ENCODE measurements at places on chromosomes 1 and 21.

DNA sequence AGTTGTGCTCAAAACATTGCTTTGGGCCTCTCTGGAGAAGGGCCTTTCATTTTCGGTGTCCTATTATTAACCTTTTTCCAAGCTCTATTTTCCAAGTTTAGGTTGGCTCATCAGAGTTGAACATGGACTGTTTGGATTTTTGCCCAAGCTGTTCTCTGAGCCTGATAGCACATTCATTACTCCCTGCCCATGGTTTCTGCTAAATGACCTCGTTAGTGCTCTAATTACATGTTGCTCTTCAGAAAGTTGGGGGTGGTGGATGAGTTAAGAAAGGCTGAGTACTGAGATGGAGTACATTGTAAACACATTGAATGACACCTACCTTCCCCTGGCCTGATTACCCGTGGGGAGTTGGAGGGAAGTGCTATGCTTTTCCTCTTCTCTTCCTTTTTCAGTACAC lies 38.9 kb downstream of the LMO4 start:
- DNase-seq, result no peak

DNA sequence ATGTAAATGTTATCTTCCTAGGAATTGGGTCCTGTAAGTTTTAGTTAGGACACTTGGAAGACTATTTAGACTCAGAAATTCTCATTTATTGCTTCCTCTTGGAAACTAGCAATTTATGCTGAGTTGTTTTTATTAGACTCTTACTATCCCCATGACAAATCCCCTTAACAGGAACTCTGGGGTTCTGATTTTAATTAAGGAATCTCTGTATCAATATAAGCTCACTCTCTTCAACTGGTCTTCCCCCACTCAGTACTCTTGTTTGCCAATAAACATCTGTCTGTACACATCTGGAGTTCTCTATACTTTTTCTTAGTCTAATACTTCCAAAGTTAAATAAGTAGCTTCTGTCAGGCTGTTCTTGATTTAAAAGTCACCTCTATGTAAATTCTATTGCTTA lies 64.1 kb upstream of the TBX15 start:
- no peak for DNase-seq

DNA sequence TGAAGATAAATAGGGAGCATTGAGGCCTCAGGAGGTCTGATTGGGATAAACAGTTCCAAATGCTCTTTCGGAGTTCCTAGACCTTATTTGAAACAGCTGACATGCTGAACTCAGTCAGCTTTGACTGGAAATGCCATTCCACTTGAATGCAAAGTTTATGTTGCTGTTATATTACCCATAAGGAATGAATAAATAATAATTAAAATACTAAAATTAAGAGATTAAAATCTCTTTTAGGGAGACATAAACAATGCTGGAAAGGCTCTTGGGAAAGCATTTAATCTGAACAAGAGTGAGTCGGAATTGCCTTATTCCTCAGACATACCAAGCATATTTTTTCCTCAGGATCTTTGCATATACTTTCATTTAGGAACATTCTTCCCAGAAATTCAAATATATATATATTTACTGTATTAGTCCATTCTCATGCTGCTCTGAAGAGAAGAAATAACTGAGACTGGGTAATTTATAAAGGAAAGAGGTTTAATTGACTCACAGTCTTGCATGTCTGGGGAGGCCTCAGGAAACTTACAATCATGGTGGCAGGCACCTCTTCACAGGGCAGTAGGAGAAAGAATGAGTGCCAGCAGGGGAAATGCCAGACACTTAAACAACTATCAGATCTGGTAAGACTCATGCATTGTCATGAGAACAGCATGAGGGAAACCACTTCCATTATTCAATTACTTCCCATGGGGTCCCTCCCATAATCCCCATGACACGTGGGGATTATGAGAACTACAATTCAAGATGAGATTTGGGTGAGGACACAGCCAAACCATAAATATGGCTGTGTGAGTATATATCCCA lies 318.2 kb upstream of the PLXNA2 start:
- DNase-seq, result no peak

- DNase-seq, result no peak
These were observed 9.8 kb downstream of the EDN2 start for GRCh38 chr1:41474490-41475271.

DNA sequence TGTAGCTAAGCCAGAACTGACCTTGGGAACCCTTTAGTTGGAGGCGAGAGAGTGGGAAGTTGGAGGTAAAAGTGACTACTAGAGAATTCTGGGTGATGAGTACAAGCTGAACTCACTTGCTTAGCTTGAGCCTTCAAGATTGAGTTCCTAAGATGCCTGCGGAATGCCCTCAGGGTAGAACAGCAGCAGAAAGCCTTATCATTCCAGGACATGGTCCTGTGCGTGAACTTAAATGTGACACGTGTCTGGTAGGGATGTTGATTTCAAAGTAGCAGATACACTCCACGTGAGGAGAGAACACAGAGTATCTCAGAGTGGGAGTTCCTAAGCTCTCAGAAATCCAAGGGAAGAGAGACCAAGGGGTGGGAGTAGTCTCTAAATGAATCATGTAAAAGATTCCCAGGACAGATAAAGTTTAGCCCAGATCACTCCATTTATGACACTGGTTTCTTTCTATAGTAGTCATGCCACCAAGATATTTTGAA lies 60.1 kb downstream of the KCNK1 start:
- DNase-seq, result no peak

- no peak for DNase-seq
These were observed 2.1 kb downstream of the NIPAL3 start for GRCh38 chr1:24417681-24418080.

- no peak for DNase-seq
These were observed 81.0 kb downstream of the MAN1C1 start for GRCh38 chr1:25697435-25698217.

DNA sequence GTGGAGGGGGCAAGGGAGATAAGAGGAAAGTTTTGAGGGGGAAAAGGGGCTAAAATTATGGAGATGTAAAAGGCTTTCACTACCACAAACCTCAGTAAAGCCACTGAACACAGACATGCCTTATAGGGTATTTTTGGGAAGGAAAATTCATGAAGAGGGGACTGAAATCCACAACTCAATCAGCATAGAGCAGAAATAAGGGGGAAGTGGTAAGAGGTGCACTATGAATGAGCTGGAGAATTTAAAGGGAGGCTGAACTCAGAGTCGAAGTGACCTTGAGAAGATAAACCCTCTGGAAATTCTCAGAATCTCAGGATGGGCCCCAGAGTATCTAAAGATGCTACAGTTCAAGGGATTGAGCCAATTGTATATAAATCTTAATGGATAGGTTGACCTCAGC lies 15.3 kb downstream of the RHEX start:
- no peak for DNase-seq

GRCh38 chr1:24535021-24535424 lies 20.9 kb upstream of the NCMAP start:
- DNase-seq, result no peak

- peak; percentile 99 for DNase-seq
These were observed at the start of gene RGS4 for GRCh38 chr1:163069142-163069541. RGS4 (plus strand) TSS chr1:163069361; CDS start chr1:163069485, 124 bp downstream.

- no peak for DNase-seq
These were observed 1.3 kb downstream of the PLA2G2E start for GRCh38 chr1:19922015-19922688.

GRCh38 chr1:197367627-197368026 lies 99.6 kb downstream of the CRB1 start:
- DNase-seq, result no peak

- peak; percentile 66 for DNase-seq
These were observed 5.4 kb downstream of the VPS45 start for GRCh38 chr1:150072959-150073358.

GRCh38 chr1:64750875-64751274 lies 6.0 kb downstream of the RAVER2 start:
- peak; percentile 3 for DNase-seq

DNA sequence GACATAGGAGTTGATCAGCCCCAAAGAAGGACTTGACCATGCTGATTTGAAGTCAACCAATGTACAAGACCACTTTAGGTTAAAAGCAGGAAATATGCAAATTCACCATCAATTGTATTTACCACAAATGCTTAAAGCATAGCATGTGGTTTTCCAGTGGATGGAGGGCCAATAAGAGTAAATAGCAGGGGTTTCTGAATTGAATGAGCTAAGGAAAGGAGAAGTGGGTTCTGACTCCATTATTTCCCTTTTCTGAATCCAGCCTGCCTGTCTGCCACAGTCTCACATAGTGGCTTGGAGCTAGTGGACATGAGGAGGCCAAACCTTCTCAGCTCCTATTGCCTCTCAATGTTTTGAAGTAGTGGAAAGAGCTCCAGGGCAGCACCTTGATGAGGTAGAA lies 7.2 kb upstream of the TNFSF18 start:
- DNase-seq, result no peak

GRCh38 chr1:216814576-216815259 lies 91.5 kb upstream of the ESRRG start:
- no peak for DNase-seq

GRCh38 chr1:231493421-231494185 lies 34.9 kb upstream of the TSNAX start:
- DNase-seq, result peak; percentile 64

DNA sequence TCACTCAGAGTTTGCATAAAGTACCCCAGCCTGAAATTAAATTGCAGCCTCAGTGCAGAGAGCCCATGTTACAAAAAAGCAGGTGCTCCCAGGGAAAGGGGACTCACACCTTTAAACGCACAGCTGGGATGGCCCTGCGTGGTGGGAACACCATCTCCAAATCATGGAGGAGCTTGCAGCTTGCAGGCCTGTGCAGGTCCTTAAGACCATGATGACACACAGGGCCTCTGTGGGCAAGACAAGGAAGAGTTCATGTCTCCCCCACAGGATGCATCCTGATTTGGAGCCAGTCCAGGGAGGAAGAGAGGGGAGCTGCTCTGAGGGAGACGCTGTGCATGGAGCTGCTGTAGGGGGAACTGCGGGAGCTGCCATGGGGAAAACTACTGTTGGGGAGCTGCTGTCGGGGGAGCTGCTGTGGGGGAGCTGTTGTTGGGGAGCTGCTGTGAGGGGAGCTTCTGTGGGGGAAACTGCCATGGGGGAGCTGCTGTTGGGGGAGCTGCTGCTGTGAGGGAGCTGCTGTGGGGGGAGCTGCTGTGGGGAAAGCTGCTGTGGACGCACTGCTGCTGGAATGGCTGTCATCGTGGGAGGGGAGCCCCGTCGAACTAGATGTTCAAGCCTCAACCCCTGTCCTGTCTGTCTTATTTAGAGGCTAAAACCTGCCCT lies 113.9 kb downstream of the MATN1 start:
- no peak for DNase-seq

DNA sequence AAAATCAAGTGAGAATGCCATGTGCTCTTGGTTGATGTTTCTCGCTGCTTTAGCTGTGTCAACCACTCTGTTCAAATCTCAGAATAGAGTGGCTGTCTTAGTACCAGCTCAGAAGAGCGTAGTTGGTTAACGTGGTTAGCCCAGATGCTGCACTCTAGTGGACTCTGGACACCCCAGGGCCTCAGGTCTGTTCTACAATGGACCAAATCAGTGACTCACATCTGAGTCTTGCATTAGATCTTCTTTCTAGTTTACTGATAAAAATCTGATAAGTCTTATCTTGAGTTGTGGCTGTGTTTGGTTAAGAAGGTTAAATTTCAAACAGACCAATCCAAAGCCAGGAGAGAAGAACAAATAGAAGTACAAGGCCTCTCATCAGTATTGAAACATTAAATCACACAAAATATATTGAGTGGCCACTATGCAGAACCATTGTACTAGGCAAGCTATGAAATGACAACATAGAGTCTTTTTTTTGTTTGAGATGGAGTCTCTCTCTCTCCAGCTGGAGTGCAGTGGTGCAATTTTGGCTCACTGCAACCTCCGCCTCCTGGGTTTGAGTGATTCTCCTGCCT lies 104.1 kb downstream of the NR5A2 start:
- DNase-seq, result peak; percentile 22

- no peak for DNase-seq
These were observed 5.1 kb upstream of the LAMB3 start for GRCh38 chr1:209657140-209657879.

- no peak for DNase-seq
These were observed 590.3 kb downstream of the PTPRU start for GRCh38 chr1:29826646-29827045.

DNA sequence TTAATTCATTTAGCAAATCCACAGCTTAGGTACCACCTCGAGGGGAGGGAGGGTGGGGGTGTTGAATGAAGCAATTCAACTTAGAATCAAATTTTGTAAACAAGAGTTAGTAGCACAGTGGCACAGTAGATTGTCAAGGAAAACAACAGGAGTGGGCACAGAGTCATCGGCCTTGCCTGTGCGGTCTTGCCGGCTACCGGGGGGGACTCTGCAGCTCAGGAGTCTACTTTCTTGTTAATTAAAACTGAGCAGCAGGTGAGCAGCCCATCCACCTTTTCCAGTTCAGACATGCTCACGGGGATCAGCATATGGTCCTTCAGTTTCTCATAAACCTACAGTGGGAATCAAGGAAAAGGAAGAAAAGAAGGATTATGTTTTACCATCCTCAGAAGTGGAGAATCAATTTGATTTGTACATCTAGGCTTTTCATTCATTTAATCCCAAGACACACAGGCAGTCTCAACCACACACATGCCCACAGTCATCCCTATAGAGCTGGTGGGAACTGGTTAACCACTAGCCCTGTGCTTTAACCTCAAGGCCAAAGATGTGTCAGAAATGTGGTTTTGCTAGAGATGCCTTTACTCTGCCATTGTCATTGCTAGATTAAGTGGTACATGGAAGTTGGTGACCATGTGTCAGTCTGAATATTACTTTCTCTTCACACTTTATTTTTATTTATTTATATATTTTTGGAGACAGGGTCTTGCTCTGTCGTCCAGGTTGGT lies 45.0 kb upstream of the BCL10 start:
- DNase-seq, result no peak

- no peak for DNase-seq
These were observed 20.4 kb upstream of the DIP2A start for GRCh38 chr21:46438241-46438640.

- DNase-seq, result peak; percentile 55
These were observed 7.4 kb downstream of the TMED5 start for GRCh38 chr1:93172778-93173177.

- peak; percentile 25 for DNase-seq
These were observed 808.6 kb upstream of the ADGRL4 start for GRCh38 chr1:79815115-79815514.

DNA sequence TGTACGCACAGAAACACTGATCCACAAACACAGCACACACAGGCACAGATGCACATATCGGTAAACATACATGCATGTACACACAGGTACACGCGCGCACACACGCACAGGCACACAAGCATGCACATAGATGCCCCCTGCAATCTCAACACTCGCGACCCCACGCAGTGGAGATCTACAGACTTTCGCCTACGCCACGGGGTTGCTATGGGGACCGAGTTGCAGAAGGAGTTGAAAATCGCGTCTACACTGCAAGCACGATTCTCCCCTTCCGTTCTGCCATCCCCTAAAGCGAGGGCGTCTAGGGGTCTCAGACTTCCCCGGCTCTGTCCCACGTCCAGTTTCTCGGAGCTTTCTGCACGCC lies 826 bp downstream of the TRIM17 start:
- DNase-seq, result no peak

GRCh38 chr1:18401921-18402320 lies 78.8 kb upstream of the KLHDC7A start:
- no peak for DNase-seq

Measured in fibroblast of the aortic adventitia (primary cell).